ENCODE measurements at places on chromosomes 5 and 9. TPM values are rescaled to one million over a fixed set of nuclear protein-coding genes. Genes with fewer than 3 reads are reported as not detected.
A peak's percentile ranks its signal among the peaks of the same experiment; 100 is the strongest.

TAF9 gene
- 98.4 TPM for polyA plus RNA-seq

CAPSL gene
- 0.09 TPM for polyA plus RNA-seq

INSL4 gene
- polyA plus RNA-seq: 0.03 TPM

TMEM267 gene
- 6.6 TPM for polyA plus RNA-seq

FOXD4L5 gene
- polyA plus RNA-seq: not detected

CCL28 gene
- not detected for polyA plus RNA-seq

PCDHAC2 gene
- not detected for polyA plus RNA-seq

SPAG8 gene
- 0.62 TPM for polyA plus RNA-seq

LCN15 gene
- polyA plus RNA-seq: not detected

ANKRD18B gene
- polyA plus RNA-seq: 7.1 TPM

CDC20B gene
- polyA plus RNA-seq: not detected

FLT4 gene
- polyA plus RNA-seq: 0.07 TPM

ZNF608 gene
- polyA plus RNA-seq: 9.8 TPM

PCA3 gene
- polyA plus RNA-seq: not detected

WDR38 gene
- not detected for polyA plus RNA-seq

TPPP gene
- polyA plus RNA-seq: 0.06 TPM

- DNase-seq: peak; percentile 97
Observed at GRCh38 chr5:17398431-17398830, 99.6 kb upstream of the TAF11L2 start.

DNA sequence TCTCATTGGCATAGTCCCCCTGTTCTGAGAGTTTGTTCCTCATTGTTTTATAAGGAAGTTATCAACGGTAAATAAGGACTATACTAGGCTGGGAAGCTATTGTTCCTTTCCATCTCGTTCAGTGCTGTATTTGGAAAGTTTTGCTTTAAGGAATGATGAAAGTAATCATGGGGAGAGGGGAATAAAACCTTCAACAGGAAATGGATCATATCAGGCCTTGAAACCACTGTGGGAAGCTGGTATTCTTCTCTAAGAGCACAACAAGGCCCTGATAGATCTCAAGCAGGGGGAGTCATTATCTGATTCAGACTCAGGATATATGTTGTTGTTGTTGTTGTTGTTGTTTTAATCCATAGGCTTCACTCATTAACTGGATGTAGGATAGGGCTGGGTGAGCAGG is 474.5 kb downstream of the ENC1 start:
- peak; percentile 37 for DNase-seq

DNA sequence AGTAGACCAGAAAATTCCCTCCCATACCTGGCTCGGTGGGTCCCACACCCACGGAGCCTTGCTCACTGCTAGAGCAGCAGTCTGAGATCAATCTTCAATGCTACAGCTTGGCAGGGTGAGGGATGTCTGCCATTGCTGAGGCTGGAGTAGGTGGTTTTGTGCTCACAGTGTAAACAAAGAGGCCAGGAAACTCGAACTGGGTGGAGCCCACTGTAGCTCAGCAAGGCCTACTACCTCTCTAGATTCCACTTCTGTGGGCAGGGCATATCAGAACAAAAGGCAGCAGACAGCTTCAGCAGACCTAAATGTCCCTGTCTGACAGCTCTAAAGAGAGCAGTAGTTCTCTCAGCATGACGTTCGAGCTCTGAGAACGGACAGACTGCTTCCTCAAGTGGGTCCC is 5.6 kb upstream of the GZMA start:
- no peak for DNase-seq

DNA sequence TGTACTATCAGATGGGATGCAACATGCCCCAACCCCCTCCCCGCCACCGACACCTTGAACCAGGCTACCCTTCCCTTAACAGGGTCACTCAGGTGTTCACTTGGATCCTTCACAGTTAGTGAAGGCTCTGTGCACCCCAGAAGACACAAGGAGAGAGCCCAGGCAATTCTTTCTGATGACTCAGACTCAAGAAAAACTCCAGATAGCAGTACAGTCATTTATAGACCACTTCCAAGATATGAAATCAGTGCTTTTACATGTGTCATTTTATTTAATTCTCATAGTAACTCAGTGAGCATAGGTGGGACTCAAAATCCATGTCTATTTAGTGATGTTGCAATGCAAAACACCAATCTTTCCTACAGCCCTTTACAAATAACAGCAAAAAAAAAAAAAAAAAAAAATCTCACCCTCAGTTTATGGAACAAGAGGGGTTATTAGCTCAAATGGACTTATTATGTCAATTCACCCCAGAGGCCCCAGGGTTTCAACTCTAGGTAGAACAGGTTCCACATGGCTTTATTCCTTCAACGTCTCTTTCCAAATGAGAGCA is 71.9 kb downstream of the FOXD1 start:
- peak; percentile 83 for DNase-seq

- DNase-seq: peak; percentile 87
Observed at GRCh38 chr5:150492621-150493020, 15.3 kb upstream of the NDST1 start.

- peak; percentile 45 for DNase-seq
Observed at GRCh38 chr9:70255486-70255885, 3.3 kb upstream of the SMC5 start.

GRCh38 chr5:103207653-103208052 is 50.9 kb upstream of the MACIR start:
- peak; percentile 10 for DNase-seq

- no peak for DNase-seq
Observed at GRCh38 chr9:4538107-4538506, 47.8 kb downstream of the SLC1A1 start.

- DNase-seq: peak; percentile 64
Observed at GRCh38 chr5:43627028-43627427, 24.0 kb downstream of the NNT start.

DNA sequence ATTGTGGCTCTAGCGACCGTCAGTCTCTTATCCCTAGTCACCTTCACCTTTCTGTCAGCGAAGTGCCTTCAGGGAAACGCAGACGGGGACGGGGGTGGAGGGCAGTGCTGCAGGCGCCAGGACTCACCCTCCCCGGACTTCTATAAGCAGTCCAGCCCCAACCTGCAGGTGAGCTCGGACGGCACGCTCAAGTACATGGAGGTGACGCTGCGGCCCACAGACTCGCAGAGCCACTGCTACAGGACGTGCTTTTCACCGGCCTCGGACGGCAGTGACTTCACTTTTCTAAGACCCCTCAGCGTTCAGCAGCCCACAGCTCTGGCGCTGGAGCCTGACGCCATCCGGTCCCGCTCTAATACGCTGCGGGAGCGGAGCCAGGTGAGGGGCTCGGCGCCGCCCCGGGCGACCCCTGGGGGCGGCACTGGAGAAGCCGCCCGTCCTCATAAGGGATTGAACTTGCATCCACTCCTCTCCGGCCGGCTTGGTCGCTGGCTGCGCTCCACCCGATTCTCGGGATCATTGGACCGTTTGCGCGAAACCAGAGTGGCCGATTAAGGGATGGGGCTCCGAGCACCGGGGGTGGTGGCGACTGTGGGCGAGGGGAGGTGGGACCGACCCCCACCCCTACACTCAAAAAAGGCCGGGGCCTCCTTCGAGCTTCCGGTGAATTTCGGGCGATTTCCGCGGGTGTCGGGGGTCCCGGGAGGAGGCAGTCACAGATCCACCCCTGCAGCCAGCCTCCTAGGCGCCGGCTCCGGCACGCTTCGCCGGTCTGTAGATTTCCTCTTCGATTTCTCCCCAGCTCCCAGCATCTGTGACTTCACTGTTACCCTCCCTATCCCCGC is 2.7 kb downstream of the PCDHGC5 start:
- DNase-seq: no peak

DNA sequence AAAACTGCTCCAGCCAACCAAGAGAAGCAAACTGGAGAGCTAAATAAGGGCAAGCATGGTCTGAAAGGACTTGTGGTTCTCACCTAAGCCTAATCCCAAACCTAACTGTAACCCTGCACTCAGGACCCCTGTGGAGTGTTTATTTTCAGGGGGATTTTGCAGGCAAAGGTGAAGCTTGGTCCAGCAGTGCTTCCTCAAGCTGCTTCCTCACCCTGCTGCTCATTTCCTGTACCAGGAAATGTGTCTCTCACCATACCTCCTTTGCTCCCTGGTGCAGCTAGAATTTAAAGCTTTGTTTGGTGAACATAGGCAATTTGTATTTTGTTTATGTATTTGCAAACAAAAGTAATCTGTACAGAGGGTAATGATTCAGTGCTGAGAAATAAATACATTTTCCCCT is 50.2 kb downstream of the CARTPT start:
- no peak for DNase-seq

- no peak for DNase-seq
Observed at GRCh38 chr5:149760854-149761187, 30.7 kb downstream of the PPARGC1B start.

- DNase-seq: no peak
Observed at GRCh38 chr5:91495699-91496098, 112.6 kb upstream of the ARRDC3 start.

- DNase-seq: no peak
Observed at GRCh38 chr5:12672141-12672540, 767.9 kb upstream of the CTNND2 start.

DNA sequence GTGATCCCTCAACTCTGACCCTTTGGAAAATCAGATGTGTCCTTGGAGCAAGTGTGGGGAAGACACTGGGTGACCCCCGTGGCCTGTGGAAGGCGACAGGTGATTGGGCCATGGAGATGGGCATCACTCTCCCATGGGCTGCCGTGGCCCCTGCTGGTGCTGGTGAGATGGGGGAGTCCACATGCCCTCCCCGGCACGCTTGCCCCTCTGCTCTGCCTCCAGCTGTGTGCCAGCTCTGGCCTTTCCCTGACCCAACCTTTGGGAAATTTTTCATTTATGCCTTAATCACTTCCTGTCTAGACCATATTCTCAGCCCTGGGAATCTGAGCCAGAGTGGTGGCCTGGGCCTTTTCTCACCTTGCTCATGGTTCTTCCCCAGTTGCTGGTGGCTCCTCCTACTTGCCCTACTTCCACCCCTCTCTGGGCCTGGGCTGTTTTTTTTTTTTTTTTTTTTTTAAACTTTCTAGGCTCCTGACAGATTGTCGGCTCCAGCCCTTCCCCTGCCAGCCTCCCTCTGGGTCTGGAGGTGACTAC is 56.6 kb downstream of the RGS3 start:
- DNase-seq: peak; percentile 20

DNA sequence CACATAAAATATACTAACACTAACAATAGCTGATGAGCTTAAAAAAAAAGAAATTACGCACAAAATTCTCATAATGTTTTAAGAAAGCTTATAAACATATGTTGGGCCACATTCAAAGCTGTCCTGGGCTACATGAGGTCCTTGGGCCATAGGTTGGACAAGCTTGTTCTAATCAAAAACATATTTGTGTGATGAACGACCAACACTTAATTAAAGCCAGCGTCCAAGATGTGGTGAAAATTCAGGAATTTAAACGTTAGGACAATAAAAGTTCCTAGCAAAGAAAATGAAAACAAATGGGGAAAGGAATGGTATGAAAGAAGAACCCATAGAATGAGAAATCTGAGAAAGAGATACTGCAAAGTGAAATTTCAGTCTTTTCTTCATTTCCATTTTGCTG is 429.6 kb upstream of the DMAC1 start:
- no peak for DNase-seq

DNA sequence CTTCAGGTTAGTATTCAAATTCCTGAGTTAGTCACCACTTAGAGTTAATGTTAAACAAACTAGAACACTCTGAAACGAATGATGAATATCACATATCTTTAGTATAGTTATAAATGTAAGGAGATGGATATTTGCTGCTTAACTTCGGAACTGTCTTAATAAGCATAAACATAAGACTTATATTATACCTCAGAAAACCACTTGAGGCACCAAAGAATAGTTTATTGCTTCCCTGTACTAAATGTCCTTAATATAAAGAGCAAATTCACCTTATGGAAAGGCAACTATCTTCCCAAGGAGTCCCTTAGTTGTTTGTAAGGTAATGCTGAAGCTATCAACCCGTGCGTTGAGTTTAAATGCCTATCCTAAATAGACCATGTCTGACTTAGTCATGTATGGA is 300.0 kb upstream of the ADAMTSL1 start:
- DNase-seq: no peak

DNA sequence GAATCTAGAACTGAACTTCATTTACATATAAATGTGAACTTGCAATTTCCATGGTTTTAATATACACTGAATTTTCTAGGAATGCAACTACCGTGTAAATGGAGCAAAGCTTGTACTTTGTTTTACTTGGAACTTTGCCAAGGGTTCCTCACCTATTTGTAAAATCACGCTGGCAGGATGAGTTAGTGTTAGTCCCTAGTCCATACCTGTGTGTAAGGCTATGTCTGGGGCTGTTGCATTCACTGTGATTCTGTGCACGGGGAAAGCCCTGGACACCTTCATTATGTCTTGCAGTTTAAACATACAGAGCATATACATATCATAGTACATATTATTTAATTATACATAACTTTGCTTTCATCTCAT is 119.9 kb downstream of the PAX5 start:
- DNase-seq: no peak

DNA sequence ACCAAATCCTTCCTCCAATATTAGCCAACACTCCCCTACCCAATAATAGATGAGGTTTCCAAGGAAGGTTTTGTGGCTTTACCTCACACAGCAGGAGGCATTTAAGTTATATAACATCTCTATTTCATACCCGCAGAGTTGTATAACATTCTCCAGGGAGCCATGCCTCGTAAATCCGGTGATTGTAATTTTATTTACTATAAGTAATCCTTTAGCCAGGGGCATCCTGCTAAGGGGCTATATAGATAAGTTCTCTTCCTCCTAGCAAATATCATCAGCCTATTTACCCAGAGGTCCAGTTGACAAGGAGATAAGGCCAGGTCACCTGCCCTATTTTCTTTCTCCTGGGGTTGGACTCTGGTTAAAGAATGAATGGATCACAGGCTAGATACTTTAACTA is 2051.0 kb downstream of the EFNA5 start:
- no peak for DNase-seq

- DNase-seq: no peak
Observed at GRCh38 chr5:96447949-96448348, 14.9 kb upstream of the PCSK1 start.

DNA sequence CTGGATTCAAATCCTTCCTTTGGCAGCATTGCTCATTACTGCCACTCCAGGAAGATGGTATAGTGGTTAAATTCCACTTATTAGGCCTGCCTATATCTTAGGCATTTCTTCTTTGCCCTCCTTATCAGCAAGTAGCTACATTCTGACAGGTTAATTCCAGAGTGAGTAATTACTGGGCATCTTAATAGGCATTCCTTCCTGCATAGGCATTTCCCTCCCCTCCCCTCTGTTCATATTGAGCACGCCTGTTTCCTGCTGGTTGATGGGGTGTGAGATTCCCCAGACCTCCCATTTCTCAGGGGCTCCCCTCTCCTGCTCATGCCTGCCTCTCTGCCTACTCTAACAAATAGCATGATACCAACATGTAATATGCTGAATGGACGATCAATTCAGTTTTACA is 305.9 kb downstream of the CYLC2 start:
- no peak for DNase-seq

- no peak for DNase-seq
Observed at GRCh38 chr9:27771803-27772545, 198.7 kb upstream of the C9orf72 start.

- DNase-seq: no peak
Observed at GRCh38 chr9:127980060-127980705, 606 bp downstream of the EEIG1 start.

- no peak for DNase-seq
Observed at GRCh38 chr5:16321284-16321683, 141.7 kb upstream of the MARCHF11 start.

GRCh38 chr9:116323571-116323970 is 170.0 kb downstream of the PAPPA start:
- no peak for DNase-seq

GRCh38 chr5:140953234-140953633 is 13.0 kb upstream of the PCDHAC2 start:
- no peak for DNase-seq

All from IMR-90 (cell line).